ENCODE measurements at places on chromosomes 1 and 21.

GRCh38 chr1:202207292-202207691 lies 13.7 kb downstream of the LGR6 start:
- DNase-seq = no peak

DNA sequence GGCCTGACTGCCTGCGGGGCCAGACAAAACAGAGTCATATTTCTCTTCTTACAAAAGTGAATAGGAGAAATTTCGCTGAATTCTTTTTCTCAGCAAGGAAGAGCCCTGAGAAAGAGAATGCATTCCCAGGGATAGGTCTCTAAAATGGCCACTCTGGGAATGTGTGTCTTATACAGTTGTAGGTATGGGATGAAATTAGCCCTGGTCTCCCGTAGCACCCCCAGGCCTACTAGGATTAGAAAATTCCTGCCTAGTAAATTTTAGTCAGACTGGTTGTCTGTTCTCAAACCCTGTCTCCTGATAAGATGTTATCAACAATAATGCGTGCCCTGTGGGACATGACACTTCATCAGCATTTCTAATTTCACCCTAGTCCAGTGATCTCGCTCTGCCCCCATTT lies 920.1 kb downstream of the LTN1 start:
- no peak for DNase-seq

- DNase-seq = no peak
These were observed 72.0 kb downstream of the GDAP2 start for GRCh38 chr1:117857418-117857817.

DNA sequence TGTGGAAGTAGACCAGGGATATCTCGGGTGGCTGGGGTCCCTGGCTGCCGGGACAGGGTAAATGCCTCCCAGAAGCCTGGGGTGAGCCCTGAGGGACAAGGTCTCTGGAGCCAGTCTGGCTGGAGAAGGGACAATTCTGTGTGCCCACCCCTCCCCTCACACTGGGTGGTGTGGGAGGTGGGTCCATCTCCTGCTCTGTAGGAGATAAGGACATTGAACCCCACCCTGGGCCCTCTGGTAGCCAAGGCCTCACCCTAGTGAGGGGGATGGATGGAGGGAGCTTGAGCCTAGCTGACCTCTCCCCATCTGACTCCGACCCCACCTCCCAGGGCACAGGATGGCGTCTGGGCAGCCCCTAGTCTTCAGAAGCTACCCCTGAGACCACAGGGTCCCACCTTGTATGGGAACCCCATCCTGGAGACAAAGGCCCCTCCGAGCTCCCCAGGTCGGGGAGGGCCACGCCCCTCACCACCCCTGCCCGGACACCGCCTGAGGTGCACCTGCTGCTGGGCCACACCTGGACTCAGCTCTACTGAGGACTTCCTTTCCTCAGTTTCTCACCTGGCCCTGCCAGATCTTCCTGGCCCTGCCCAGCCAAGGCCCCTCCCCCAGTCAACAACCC lies 4.3 kb downstream of the AGRN start:
- no peak for DNase-seq

- DNase-seq = no peak
These were observed 175.7 kb downstream of the KAZN start for GRCh38 chr1:14774225-14774624.

DNA sequence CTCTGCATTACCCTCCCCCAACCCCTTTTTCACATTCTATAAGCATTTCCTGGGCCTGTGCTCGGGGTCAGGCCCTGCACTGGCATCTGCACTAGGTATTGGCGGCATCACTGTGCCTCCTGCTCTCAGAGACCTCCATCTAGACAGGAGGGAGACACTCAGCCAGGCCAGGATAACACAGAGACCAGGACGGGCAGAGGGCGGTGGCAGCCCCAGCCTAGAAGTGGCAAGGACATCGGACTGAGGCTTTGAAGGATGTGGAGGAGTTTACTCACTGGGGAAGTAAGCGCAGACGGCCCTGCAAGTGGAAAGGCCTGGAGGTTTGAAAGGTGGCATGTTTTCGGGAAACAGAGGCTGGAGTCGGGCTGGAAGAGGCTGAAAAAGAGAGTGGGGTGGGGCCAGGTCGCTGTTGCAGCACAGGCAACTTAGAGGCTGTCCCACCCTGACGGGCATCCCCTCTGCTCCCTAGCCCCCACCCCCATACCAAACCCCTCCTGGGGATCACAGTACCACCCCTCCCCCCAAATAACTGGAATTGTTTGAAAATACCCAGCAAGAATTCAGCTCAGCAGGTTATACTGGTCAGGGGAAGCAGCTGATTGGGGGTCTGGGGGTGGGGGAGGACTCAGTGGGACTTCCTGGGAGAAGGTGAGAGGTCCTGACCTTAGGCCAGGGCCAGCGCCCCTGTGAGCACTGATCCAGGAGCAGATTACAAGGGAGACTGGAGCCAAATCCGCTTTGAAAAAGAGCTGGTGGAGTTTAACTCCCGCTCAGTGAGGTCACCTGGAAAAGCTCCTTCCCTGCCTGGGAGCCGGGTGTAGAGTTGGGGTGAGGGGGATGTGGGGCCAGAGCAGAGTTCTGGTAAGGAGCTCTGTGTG lies 121.8 kb upstream of the WNT4 start:
- DNase-seq = no peak

GRCh38 chr1:4676253-4676652 lies 21.8 kb downstream of the AJAP1 start:
- DNase-seq = no peak

- DNase-seq = no peak
These were observed 100.4 kb downstream of the LHX8 start for GRCh38 chr1:75234562-75234961.

GRCh38 chr21:31364253-31364945 lies 20.3 kb upstream of the TIAM1 start:
- no peak for DNase-seq

DNA sequence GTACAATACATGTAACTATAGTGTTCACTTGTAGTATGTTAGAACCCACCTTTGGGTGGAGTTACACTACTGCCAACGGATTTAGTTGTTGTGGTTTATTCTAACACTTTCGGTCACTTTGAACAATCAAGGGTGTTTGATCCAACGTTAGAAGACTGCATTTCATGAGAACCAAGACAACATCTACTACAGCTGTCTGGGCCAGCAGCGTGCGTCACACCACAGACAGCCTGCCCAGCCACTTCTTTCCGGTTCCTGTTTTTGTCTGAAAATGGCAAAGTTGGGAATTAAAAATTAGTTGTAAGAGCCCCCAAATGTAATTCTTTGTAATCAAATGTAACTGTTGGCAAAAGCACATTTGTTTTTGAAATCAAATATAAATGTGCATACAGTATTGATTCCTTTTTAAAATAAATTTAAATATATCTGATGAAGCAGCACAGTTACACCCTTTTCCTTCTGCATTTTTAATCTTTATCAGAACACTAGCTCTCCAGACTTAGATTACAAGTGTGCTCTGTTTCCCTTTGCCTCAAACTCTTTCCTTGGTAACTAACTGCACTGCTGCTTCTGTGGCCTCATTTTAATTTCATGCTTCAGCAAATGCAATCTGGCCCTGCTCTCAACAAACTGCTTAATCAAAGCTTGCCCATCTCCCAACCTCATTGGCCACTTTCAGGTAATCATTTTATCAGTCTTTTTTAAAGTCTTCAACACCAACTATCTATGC lies 86.6 kb upstream of the DPH5 start:
- no peak for DNase-seq

DNA sequence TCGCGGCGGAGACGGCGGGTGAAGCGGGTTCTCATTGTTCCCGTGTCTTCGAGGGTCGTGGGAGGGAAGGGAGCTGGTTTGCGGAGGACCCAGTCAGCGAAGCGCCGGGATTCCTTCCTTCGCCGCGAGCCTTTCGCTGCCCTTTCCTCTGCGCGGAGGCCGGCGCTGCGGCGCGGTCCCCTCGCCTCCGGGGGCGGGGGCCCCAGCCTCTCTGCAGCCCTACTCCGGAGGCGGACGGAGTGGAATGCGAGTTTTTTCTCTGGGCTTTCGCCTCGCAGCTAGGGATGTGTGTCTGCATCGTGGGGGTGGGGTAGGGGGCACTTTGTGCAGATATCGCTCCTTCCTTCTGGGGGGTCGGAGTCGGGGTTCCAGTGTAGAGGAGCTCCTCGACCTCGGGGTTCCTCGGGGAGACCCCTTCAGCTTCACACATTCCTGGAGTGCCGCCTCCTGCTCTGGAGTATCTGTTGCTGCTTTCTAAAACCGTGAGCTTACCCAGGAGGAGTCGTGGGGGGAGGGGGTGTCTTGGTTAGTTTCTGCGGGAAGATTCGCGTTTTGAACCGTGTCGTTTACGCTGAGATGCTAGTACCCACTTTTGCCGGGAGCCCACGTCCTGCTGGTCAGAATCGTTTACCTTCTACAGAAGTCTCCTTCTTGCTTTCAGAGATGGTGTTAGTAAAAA lies 595 bp downstream of the RNF2 start:
- no peak for DNase-seq

GRCh38 chr1:212689196-212689725 lies 10.4 kb downstream of the BATF3 start:
- no peak for DNase-seq

DNA sequence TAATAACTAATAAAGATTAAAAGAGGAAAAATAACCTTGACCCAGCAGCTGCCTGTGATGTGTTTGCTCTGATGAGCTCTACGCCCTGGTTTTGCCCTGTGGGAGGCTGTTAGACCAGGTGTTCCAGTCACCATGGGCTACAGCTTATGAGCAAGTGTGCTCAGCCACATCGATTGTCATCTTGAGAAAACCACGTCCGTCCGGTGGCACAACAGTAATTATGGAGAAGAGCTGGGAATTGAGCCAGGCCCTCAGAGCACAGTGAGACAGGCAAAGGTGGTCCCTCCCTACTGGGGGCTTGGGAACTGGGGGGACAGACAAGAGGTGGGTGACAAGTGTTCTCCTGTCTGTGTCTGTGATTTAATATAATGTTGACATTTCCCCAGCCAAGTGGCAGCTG lies 420.5 kb downstream of the MATN1 start:
- no peak for DNase-seq

- DNase-seq = peak; percentile 31
These were observed 39.1 kb downstream of the MATN1 start for GRCh38 chr1:30684259-30684658.

GRCh38 chr1:24161270-24161669 lies 18.3 kb upstream of the IL22RA1 start:
- no peak for DNase-seq

DNA sequence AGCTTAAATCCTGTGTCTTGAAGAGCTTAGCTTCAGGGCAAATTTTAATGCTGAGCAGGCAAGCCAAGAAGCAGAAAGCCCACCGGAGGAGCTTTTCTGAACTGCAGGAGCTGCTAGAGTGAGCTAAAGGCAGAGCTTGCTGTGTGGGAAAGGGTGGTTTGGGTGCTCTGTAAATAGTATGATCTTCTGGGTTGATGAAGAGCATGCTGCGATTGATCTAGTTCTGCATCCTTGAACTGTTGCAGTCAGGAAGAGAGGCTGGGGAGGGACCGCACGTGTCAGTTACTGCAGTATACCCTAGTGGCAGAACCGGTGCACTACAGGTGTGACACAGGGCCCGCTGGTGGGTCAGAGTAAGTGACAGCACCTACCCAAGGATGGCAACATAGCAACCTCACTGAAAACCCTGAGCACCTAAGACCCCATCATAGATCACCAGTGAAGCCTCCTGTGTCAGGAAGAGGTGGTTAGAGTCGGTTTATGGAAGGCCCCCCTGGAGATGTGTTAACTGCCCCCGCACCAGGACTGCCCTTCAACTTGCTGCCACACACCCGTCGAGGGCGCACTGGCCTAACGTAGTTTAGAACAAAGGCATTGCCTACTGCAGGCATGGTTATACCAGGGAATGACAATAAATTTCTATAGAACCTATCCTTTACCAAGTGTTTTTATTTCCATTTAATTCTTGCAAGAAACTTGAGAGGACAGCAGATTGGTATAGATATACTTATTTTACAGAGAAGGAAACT lies 146.0 kb upstream of the KIAA0040 start:
- DNase-seq = no peak

DNA sequence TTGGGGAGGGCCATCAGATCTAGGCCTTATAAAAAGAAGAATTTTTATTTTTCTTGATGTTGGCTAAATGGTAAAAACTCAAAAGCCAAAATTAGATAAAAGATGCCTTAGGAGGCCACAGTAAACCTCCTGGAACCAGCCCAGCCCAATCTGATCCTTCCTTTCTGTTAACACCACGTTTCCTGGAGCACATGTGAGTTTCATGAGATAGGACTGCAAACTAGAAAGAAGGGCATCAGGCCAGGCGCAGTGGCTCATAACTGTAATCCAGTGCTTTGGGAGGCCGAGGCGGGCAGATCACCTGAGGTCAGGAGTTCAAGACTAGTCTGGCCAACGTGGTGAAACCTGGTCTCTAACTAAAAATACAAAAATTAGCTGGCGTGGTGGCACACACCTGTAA lies 6.7 kb downstream of the HSF2BP start:
- no peak for DNase-seq

- DNase-seq = peak; percentile 78
These were observed 25.6 kb upstream of the PLA2G2E start for GRCh38 chr1:19949016-19949415.

- no peak for DNase-seq
These were observed 212.8 kb upstream of the RAB4A start for GRCh38 chr1:229058111-229058561.

- no peak for DNase-seq
These were observed 16.1 kb upstream of the SLAMF1 start for GRCh38 chr1:160662910-160663309.

GRCh38 chr1:7940745-7941436 lies at the start of gene TNFRSF9:
TSS of gene TNFRSF9 (minus strand) at chr1:7940839. CDS start at chr1:7939994, 845 bp downstream.
- no peak for DNase-seq

DNA sequence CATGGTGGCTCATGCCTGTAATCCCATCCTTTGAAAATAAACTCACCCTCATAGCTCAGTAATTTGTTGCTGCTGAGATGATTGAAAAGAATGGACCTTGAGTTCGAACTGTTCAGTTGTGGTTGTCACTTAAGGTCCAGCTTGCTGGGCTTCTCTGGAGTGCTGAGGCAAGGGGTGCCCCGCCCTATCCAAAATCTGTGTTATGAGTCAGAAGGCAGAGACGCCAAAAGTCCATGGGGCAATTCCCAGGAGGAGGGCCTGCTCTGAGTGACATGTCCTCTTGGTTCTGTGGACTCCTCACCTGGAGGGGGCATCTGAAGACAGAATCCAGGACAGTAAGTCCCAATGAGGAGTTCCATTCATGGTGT lies 64.8 kb downstream of the MYOM3 start:
- no peak for DNase-seq

DNA sequence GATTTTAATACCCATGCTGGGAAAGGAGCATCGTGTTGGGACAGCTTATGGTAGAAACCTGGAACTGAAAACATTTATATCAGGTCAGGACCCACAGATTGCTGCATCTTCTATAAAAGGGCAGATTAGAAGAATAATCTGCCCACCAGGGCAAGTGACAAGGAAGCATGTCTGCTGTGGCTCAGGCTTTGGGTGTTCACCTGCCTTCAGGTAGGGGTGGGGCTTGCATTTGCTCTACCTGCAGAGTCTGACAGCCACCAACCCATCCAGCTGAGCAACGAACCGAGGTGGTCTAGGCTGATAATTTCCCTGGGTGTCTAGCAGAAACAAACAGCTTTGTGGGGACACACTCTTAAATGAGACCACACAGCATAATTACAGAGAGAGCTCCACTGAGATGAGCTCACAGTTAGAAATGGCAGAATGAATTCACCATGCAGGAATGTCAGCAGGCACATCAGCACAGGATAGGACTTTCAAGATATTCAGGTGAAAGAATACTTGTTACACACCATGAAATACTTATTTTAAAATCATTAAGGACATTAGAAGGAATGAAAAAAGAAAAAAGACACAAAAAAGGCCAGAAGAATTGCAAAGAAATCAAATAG lies 36.1 kb upstream of the B3GALT5 start:
- no peak for DNase-seq

GRCh38 chr1:21659099-21659923 lies 9.8 kb downstream of the RAP1GAP start:
- no peak for DNase-seq

- no peak for DNase-seq
These were observed 108.7 kb downstream of the TOMM20 start for GRCh38 chr1:235019961-235020360.
